AG20443 (cell line): ENCODE measurements at places on chromosomes 6 and 20.

GRCh38 chr6:155387481-155387880 is 68.2 kb downstream of the NOX3 start:
- no peak for DNase-seq

DNA sequence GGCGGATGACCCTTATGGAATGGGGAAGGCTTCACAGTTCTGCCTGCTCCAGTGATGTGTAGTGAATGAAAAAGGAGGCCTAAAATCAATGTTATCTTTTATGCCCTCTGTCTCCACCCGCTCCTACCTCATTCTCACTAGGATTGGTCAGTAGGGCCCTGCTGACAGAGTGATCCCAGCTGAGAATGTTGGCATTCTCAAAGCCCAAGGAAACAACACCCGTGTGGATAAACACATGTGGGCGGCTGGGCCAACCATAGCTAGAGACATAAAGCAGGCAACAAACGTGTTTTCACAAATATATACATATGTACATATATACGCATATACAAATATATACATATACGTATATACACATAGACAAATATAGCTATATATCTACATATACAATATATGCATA is 4.5 kb downstream of the RIPK1 start:
- DNase-seq: no peak

- DNase-seq: no peak
These were observed 45.6 kb downstream of the TGM2 start for GRCh38 chr20:38119446-38119845.

GRCh38 chr6:95879856-95880255 is 135.9 kb upstream of the FUT9 start:
- DNase-seq: no peak

DNA sequence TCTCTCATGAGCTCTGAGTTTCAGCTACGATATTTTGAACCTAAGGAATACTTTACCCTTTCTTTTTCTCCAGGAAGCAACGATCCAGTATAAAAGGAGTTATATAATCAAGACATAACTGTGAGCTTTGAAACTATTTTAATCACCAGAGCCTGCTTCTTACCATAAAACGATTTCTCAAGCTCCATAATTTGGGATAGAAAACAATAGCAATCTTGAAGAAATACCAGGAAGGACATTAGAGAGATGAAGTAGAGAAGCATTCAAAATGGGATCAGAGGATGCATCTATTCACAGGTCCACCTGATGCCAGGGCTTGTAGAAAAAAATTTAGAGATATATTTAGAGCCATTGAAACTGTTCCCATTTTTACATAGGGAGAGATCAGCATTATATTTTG is 135.9 kb downstream of the FUT9 start:
- no peak for DNase-seq
